ENCODE measurements at places on chromosomes 3 and 15.

GRCh38 chr3:2583046-2583445 is 484.4 kb downstream of the CNTN4 start:
- no peak for DNase-seq

DNA sequence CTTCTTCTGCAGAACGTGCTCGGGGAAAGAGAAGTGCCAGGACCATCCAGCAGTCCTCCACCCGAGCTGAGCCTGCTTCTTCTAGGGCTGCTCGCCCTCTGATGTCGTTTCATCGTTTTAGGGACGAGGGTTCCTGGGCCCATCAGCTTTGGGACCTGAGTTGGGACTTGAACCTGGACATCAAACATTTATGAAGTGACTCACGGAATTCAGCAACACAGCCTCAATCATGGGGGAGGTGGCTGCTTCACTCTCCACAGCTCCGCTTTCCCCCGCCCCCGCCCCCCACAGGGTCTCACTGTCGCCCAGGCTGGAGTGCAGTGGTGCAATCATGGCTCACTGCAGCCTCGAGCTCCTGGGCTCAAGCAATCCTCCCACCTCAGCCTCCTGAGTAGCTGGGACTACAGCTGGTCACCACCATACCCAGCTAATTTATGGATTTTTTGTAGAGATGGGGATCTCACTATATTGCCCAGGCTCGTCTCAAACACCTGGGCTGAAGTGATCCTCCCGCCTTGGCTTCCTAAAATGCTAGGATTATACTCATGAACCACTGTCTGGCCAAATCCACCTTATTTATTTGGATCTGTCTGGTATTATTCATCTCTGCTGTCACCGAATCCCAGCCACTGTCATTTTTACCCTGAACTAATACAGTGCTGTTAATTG is 725 bp upstream of the SCAMP2 start:
- DNase-seq: no peak

GRCh38 chr3:143820466-143821221 is 27.6 kb downstream of the SLC9A9 start:
- no peak for DNase-seq

DNA sequence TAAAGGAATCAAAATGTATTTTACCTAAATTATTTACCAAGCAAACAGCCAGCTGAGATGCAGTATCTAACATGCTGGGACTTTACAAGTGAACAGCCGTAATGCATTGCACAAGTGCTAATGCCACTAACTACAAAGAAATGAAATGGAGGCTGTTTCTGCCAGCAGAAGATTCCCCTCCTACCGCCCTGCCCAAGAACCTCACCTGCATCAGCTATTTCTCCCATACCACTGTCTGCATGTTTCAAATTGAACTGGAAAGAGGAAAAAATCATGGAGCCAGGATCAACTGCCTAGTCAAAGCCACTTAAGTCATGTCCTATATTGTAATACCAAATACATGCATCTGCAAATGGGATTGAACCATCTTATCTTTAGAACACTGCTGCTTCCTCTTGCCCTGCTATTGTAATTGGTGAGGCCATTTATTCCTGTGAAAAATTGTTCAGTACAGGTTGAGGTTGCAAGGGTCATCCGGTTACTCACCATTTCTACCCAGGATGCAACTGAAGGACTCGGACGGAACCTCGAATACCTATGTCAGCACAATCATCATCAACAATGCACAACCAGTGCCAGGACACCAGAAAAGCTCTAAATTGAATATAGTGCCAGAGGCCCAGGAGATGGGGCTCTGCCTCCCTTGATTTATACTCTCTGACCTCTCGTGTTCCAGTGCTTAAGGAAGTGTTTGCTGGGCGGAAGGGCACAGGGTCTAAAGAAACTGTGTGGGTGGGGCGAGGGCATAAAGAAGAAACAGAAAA is 27.5 kb downstream of the ANXA2 start:
- DNase-seq: no peak
